Uterus (tissue), 4 donors: ENCODE measurements at places on chromosomes 1 and 21. TPM values are rescaled to one million over a fixed set of nuclear protein-coding genes. Genes with fewer than 3 reads are reported as not detected.

GRCh38 chr1:81950591-81951244 is 150.0 kb downstream of the ADGRL2 start:
- DNase-seq, result no peak

DNA sequence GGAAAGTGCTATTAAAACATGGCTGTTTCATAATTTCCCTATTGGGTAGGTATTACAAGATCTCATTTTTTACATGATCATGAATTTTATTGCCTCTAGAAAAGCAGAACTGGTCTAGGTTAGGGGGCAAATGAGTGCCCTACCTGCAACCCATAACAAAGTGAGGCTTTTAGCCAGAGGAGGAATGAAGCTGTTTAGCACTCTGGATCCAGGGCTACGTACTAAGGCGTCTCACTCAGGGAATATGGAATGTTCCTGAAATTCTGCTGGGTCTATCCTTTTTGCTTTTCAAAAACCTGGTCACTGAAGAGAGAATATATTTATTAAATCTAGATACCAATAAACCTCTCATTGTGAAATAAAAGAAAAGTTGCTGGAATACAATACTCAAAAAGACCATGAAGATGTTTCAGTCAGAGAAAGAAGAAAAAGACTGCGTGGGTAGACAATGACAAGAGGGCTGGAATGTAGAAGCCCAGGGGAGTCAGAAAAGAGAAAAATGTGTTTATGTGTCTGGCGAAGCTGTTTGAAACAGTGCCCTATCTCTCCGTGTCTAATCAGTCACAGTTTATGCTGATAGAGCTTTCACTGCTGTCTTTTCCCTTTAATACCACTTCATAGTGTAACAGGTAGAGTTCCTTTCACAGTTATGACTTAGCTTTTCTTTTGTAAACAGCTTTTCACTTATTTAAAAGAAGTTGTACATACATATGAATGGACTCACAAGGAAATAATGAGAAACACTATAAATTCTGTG is 25.0 kb upstream of the SYDE2 start:
- DNase-seq, result no peak

GRCh38 chr1:58524353-58524945 is 22.1 kb downstream of the OMA1 start:
- no peak for DNase-seq

DNA sequence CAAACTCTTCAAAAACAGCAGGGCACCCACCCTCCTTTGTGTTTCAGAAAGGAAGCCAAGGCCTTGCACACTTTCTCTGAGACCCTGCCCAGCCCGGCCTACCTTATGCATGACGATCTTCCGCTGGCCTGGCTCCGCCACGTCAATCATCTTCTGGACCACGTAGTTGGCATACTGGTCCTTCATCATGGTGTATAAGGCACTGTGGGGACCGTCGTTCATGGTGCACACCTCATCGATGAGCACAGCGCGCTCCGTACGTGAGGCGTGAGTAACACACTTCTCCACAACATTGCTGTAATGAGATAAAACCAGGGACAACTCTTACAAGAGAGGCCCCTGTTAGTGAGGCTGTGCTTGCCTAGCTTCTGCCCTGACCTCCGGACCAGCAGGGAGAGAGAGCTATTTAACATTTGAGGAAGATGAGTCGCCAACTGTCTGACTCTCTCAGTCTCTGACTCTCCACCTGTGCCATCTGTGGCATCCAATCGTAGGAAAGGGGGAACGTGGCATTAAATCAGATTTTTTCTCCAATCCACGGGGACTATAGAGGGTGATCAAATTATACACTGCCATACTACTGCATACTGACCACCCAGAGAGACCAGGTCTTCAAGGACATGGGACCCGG is 28.1 kb upstream of the SDC3 start:
- DNase-seq, result no peak

GRCh38 chr1:233614743-233615521 is 1.0 kb downstream of the KCNK1 start:
- DNase-seq, result peak; percentile 25

DNA sequence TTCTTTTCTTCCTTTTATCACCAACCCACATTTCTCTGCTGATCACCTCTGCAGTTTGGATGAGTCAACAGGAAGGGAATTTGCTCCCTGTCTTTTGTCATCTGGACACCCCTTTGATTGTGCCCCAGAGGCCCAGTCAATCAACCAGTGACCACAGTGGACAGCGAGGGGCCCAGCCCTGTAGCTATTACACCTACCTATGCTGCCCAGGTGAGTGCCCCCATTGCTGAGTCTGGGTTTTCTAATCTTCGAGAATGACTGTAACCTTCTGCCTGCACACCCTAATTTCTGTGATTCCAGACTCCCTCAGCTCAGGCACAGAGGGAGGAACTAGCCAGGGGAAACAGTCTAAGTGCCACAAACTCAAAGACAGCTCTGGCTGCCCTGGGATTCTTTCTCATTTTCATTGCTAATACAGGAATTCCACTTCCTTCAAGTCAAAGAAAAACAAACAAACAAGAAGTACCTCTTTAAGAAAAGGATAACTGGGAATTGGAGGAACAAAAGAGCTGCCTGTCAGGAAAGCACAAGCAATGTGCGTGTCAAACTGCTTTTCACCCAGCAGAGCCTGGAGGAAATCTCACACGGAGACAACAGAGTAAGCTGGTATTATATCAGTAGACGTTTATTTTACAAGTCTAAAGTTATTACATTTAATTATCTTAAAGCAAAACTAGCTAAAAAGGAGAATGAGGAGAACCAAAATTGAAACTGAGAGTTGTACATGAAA is 311.1 kb downstream of the AJAP1 start:
- DNase-seq, result no peak

DNA sequence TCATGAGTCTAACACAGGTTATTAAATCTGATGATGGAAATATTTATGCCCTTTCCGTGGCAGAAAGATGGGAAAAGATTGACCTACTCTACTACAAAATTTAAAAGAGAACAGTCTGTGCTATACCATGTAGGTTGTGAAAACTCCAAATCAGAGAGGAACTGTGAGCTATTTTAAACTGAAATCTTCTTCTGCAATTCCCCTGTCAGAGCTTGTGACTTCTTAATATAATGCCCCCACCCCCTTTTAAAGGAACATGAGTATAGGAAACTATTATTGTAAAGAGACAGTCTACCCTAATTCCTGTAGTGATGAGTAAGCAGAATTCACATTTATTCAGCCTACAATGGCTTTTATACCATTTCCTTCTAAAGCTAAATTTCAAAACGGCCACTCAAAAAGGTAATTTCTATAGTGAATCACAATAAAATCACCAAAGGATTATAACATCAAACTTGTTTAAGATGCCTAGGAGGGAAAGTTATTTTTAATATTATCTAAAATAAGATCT is 11.7 kb downstream of the DSCAM start:
- DNase-seq, result no peak

- DNase-seq, result no peak
Measured at GRCh38 chr1:219560856-219561255, 52.0 kb downstream of the ZC3H11B start.

GRCh38 chr1:166166698-166167571 is at the start of gene FAM78B:
TSS of gene FAM78B (minus strand) at chr1:166167001. CDS start at chr1:166166248, 753 bp downstream.
- DNase-seq, result peak; percentile 68

- DNase-seq, result no peak
Measured at GRCh38 chr1:26537951-26538352, 8.4 kb downstream of the RPS6KA1 start.

DNA sequence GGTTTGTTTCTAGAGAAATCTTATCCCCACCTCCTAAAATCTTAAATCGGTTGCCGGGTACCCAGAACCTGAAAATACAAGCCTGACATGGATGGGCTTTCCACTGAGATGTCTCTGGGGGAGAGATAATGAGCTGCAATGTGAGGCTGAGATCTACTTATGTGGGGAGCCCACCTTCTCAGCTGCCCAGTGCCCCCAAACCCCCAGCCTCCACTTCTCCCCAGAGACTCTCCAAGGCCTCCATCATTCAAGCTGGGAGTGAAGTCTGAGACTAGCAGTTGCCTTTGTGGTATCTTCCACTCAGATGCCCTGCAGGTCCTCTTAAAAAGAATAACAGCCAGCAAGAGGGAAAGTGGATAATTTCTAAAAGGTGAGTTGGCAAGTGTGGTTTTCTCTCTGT is 11.7 kb upstream of the ACTRT2 start:
- no peak for DNase-seq

AVPR1B gene
- total RNA-seq, result 0.62 TPM

OR2L2 gene
- not detected for total RNA-seq

NCAM2 gene
- total RNA-seq, result 8.7 TPM

S100A12 gene
- 3.2 TPM for total RNA-seq
